Kidney epithelial cell (primary cell): ENCODE measurements at places on chromosomes 11 and 22. TPM values are rescaled to one million over a fixed set of nuclear protein-coding genes. Genes with fewer than 3 reads are reported as not detected.

KIAA1671 gene
- 32.3 and 35.6 TPM in 2 replicates for total RNA-seq

KCNJ5 gene
- total RNA-seq, result 3.4 and 4.0 TPM in 2 replicates

ABTB2 gene
- total RNA-seq, result 26.8 and 27.7 TPM in 2 replicates

UNC93B1 gene
- total RNA-seq, result 21.0 and 30.5 TPM in 2 replicates

PRRG4 gene
- 3.0 and 3.7 TPM in 2 replicates for total RNA-seq

PLEKHA7 gene
- total RNA-seq, result 17.7 and 25.3 TPM in 2 replicates

SAA2 gene
- 2.2 and 8.0 TPM in 2 replicates for total RNA-seq
